Heart right ventricle (tissue), 16 donors: ENCODE measurements at places on chromosomes 2 and 18. TPM values are rescaled to one million over a fixed set of nuclear protein-coding genes. Genes with fewer than 3 reads are reported as not detected.

DNA sequence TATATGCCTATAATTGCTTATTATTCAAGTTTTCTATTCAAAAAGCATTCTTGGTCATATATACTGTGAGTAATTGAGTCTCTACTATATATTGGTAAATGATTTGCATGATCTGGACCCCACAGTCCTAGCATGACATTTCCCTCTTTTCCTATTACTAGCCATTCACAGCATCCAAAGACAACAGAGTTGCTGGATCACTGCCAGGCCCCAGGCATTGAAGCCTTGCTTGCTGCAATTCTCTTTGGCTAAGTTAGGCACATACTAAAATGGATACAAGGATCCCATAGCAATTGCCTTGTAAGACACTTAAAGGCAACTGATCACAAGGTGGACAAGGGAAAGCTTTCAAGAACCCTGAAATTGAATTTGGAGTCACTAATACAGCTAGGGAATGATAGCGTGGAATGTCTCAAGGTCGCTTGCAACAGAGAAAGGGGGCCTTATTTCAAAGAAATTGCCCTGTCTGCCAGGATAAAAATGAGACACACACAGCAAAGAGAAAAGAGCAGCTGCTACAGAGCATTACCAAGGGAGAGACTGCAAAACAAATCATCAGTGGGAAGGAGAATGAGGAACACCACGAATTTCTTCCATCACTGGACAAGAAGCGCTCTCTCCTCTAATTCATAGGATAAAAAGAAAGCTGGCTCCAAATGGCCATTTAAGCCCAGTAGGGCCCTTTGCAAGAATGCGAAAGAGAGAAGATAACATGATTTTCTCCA is 77.1 kb upstream of the EPHA4 start:
- H3K27me3 ChIP-seq: peaks cover 5% of the 10 kb centered on the region
- peak; percentile 24 for DNase-seq
- H3K27ac ChIP-seq: no peak overlapping the region
- no peaks in the 10 kb centered on the region for H3K4me1 ChIP-seq
- no peaks in the 10 kb centered on the region for H3K36me3 ChIP-seq
- no peak overlapping the region for H3K4me3 ChIP-seq

AMER3 gene
- not detected for total RNA-seq

DNA sequence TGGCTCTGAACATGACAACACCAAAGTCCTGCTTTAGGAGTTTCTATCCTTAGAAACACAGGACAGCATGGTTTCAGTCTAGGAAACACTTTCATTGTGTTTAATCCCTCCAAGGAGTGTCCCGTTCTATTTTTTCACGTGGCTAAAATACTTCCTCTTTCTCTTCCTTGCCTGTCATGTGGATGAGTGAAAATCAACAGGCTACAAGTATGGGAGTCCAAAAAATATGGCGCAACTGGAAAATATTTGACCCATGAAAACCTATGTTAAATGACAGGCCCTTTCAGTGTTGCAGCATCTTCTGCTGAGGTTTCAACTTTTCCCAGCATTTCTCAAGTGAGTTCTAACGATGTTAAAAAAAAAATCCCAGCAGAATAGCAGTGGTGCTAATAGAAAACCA is 146.3 kb downstream of the LAMA3 start:
- H3K27ac ChIP-seq: no peak overlapping the region
- no peaks in the 10 kb centered on the region for H3K27me3 ChIP-seq
- no peak overlapping the region for H3K4me3 ChIP-seq
- H3K4me1 ChIP-seq: peaks cover 22% of the 10 kb centered on the region

DNA sequence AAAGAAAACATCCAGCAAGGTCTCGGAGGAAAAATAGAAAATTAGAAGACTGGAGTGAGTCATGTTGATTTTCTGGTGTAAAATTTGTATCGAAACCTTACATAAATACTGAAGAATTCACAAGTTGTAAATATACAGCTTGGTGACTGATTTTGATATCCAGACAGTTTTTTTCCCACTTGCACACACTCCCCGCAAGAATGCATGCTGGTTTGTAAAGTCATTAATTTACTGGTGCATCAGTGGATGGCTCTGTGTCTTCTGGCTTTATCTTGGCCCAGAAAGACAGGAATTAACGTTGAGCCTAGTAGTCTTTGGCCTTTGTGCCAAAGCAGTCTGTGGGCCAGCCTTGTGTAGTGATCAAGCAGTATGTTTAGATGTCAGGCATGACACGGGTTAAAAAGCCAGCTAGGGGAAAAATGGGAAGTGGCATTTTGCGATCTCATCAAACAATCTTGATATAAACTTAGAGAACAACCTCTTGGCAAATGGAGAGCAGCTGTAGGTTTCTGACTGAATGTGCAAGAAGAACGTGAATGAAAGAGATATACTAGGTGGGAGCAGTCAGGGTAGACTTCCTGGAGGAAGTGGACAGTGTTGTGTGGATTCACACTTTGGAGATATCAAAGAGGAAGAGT is 22.7 kb upstream of the CASP8 start:
- H3K27ac ChIP-seq: no peak overlapping the region
- H3K4me1 ChIP-seq: peaks cover 17% of the 10 kb centered on the region
- no peak overlapping the region for H3K4me3 ChIP-seq
- no peaks in the 10 kb centered on the region for H3K36me3 ChIP-seq

DNA sequence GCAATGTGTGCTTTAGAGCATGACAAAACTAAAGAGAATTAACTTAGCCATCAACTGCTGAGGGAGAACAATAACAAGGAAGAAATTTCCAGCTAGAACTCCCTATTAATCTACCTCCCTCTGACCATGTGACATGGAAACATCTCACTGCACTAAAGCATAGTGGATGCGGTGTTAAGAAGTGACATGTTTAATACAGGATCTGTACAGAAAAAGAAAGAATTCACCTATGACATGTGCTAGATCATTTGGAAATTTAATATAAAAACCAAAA is 202.3 kb upstream of the KLHL14 start:
- H3K4me3 ChIP-seq: no peak overlapping the region
- H3K27ac ChIP-seq: no peak overlapping the region
- no peak for DNase-seq
- H3K36me3 ChIP-seq: no peaks in the 10 kb centered on the region

KCNJ13 gene
- total RNA-seq: not detected

DNA sequence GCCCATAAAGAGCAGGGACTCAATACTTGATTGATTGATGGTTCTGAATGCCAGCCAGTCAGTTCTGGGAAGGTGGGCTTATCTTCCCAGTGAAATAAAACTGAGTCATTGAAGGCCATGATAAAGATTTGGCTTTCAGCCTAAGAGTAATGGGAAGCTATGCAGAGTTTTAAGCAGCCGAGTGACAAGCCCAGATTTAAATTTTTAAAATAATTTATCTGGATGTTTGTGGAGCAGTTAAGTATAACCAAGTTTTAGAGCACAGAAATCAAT is 122.8 kb downstream of the RAPGEF4 start:
- H3K27me3 ChIP-seq: no peaks in the 10 kb centered on the region
- no peak overlapping the region for H3K4me3 ChIP-seq
- H3K27ac ChIP-seq: no peak overlapping the region
- DNase-seq: no peak
- peaks cover 40% of the 10 kb centered on the region for H3K4me1 ChIP-seq

ADRA2B gene
- 6.1 TPM for total RNA-seq

SH3RF3 gene
- total RNA-seq: 8.4 TPM

GRCh38 chr18:7524786-7525185 is 42.3 kb upstream of the PTPRM start:
- no peaks in the 10 kb centered on the region for H3K27me3 ChIP-seq
- peak overlapping the region; percentile 5 for H3K27ac ChIP-seq
- no peaks in the 10 kb centered on the region for H3K36me3 ChIP-seq
- peaks cover 17% of the 10 kb centered on the region for H3K4me1 ChIP-seq
- no peak for DNase-seq
- H3K4me3 ChIP-seq: no peak overlapping the region

DNA sequence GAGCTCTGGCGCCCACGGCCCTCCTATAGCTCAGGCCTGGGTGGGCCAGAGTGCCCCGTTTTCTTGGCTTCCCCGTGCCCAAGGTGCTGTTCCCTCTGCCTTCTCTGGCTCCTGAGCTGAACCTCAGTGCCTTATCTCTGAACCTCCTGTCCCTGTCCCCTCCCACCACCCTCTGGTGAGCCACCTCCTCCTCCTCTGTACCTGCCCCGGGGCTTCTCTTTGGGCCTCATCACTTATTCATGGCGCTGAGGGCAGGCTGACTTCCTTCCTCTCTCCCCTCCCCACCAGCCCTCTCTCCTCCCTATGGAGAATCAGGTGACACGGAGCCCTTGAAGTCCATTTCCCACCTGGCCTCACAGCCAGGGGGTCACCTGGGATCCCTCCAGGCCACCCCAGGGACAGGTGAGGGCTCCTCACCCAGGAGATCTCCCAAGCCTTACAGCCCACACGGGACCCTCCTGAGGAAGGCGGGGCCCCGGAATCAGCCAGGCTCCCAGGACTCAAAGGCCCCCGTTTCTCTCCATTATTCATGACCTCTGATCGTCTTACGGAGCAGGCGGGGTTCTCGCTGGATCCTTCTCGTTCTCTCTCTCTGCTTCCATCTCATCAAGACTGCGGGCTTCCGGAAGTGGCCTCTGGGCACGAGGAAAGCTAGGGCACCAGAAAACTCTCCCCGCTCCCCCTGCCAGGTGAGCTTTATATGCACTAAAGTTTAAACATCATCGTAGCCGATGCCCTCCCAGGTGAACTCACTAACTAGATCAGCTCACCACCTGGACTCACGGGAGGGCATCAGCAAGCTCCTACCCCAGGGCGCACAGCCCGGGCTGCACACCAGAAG is at the start of gene LOXHD1:
Gene LOXHD1, minus strand, starts transcription at position 106 of the 841 bp plus-strand sequence. CDS start 187 bp downstream, outside the sequence.
- H3K36me3 ChIP-seq: no peaks in the 10 kb centered on the region
- no peak within 1 kb of the TSS for H3K27ac ChIP-seq
- no peaks in the 10 kb centered on the region for H3K4me1 ChIP-seq
- H3K27me3 ChIP-seq: no peaks in the 10 kb centered on the region

CTAGE1 gene
- 0.10 TPM for total RNA-seq

GRCh38 chr18:5998166-5998881 is 103.0 kb upstream of the TMEM200C start:
- no peak overlapping the region for H3K4me3 ChIP-seq
- H3K4me1 ChIP-seq: no peaks in the 10 kb centered on the region
- no peak overlapping the region for H3K27ac ChIP-seq
- H3K36me3 ChIP-seq: no peaks in the 10 kb centered on the region

GRCh38 chr2:64203858-64204632 is 59.8 kb upstream of the PELI1 start:
- peak overlapping the region; percentile 31 for H3K4me3 ChIP-seq
- H3K27ac ChIP-seq: peak overlapping the region; percentile 48
- H3K4me1 ChIP-seq: peaks cover 2% of the 10 kb centered on the region
- no peaks in the 10 kb centered on the region for H3K36me3 ChIP-seq
- no peaks in the 10 kb centered on the region for H3K27me3 ChIP-seq
- peak; percentile 40 for DNase-seq

- peaks cover 6% of the 10 kb centered on the region for H3K4me1 ChIP-seq
- peak; percentile 70 for DNase-seq
Observed at GRCh38 chr18:22267697-22268096, 98.3 kb downstream of the GATA6 start.

- H3K4me1 ChIP-seq: peaks cover 11% of the 10 kb centered on the region
- no peak overlapping the region for H3K27ac ChIP-seq
- H3K27me3 ChIP-seq: no peaks in the 10 kb centered on the region
- DNase-seq: no peak
- no peak overlapping the region for H3K4me3 ChIP-seq
Observed at GRCh38 chr2:64915510-64915900, 73.7 kb upstream of the SLC1A4 start.

DNA sequence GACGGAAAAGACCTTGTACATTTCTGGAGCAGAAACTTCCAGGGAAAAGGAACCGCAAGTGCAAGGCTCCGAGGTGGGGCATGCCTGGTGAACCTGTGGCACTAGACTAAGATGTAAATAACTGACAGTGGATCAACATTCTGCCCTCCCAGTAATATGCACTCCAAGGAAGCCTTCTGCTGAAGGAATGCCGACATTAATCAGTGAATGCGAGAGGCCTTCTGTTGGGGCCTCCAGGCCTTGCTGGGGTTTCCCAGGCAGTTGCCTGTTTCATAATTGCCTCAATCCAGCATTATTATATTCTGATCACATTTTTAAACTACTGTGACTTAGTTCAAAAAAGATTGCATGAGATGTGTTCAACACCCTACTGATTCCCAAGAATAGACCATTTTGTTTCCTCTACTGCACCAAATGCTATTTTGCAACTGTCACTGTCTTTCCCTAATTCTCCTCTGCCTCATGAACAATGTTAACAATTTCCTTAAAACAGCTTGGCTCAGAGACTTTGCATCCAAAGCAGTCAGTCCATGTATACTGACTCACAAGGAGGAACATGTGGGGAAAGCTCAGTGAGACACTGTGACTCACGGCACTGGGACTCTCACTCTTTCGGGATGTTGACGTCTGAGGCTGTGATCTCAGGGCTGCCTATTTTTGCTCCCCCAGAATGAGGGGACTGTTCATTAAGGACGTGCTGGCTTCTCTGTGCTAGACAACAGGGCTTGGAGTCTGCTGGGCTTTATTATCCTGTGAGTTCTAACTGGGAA is 10.5 kb upstream of the DSG2 start:
- H3K4me3 ChIP-seq: no peak overlapping the region
- H3K36me3 ChIP-seq: no peaks in the 10 kb centered on the region
- DNase-seq: no peak
- no peak overlapping the region for H3K27ac ChIP-seq
- H3K4me1 ChIP-seq: no peaks in the 10 kb centered on the region

- H3K27me3 ChIP-seq: no peaks in the 10 kb centered on the region
- H3K36me3 ChIP-seq: no peaks in the 10 kb centered on the region
- H3K27ac ChIP-seq: no peak overlapping the region
- no peak overlapping the region for H3K4me3 ChIP-seq
- DNase-seq: no peak
- peaks cover 7% of the 10 kb centered on the region for H3K4me1 ChIP-seq
Observed at GRCh38 chr18:63552581-63552980, 10.4 kb downstream of the SERPINB12 start.

ALPG gene
- not detected for total RNA-seq

DNA sequence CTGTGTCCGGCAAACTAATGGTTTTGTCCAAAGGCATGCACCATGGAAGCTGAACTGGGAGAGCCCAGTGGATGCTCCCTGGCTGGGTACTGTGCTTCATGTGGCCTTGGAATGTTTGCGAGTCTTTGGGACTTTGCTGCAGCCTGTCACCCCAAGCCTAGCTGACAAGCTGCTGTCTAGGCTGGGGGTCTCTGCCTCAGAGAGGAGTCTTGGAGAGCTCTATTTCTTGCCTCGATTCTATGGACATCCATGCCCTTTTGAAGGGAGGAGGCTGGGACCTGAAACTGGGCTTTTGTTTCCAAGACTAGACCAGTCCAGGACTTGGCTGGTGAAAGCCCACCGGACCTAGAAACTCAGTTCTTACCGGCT is 1.7 kb downstream of the MARS2 start:
- no peak for DNase-seq
- H3K36me3 ChIP-seq: no peaks in the 10 kb centered on the region
- peak overlapping the region; percentile 70 for H3K4me3 ChIP-seq
- H3K27me3 ChIP-seq: no peaks in the 10 kb centered on the region

DNA sequence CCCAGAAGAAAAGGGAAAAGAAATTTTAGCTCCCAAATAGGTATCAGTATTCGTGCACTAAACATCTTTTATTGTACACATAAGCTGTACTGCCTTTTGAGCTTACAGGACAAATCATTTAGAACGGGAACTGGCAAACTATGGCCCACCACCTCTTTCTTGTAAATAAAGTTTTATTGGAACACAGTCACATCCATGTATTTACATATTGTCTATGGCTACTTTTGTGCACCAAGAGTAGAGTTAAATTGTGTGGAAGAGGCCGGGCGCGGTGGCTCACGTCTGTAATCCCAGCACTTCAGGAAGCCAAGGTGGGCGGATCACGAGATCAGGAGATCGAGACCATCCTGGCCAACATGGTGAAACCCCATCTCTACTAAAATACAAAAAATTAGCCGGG is 5.7 kb downstream of the TM4SF20 start:
- no peak for DNase-seq
- no peak overlapping the region for H3K4me3 ChIP-seq
- H3K4me1 ChIP-seq: no peaks in the 10 kb centered on the region
